ENCODE measurements at places on chromosomes 5 and 9.

GRCh38 chr5:128596071-128596470 lies 58.0 kb upstream of the FBN2 start:
- DNase-seq: no peak

GRCh38 chr9:7921545-7922197 lies 122.1 kb upstream of the DMAC1 start:
- no peak for DNase-seq

DNA sequence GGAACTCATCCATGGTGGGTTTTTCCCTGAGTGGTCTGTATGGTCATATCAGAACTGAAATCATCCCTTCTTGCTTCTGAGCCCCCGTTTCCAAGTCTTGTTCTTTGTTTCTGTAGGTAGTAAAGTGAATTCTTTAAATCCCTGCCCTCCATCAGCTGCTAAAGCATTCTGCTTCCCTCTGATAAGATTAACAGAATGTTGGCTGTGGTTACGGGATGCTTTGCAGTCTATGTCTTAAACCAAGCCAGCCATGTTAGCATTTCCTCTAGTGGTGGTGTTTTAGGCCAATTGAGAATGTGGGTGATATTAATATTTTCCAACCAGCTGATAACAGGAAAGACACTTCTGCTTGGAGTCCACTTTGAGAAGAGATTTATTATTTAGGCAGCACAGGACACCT lies 22.0 kb upstream of the KCNIP1 start:
- no peak for DNase-seq

DNA sequence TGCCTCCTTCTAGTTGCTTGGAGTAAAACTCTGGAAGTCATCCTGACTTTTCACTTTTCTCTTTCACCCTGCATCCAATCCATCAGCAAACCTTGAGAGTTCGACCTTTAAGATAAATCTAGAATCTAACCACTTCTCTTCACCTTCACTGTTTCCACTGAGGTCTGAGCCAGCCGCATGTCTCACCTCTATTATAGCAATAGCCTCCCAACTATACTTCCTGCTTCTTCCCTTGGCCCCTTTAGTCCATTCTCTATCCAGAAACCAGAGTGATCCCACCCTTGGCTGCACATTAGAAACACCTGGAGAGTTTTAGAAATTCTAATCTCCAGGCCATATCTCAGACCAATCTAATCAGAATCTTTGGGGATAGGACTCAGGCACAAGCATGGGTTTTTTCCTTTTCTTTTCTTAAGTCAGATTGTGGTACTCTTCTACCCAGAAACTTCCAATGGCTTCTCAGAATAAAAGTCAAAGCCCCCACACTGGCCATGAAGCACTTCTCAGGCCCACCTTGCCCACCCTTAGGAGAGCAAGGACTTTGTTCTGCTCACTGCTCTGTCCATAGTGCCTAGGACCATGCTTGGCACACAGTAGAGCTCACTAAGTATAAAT lies 33.1 kb downstream of the MFAP3 start:
- DNase-seq: no peak

- DNase-seq: no peak
These were observed 287.1 kb upstream of the ZNF462 start for GRCh38 chr9:106575823-106576222.

DNA sequence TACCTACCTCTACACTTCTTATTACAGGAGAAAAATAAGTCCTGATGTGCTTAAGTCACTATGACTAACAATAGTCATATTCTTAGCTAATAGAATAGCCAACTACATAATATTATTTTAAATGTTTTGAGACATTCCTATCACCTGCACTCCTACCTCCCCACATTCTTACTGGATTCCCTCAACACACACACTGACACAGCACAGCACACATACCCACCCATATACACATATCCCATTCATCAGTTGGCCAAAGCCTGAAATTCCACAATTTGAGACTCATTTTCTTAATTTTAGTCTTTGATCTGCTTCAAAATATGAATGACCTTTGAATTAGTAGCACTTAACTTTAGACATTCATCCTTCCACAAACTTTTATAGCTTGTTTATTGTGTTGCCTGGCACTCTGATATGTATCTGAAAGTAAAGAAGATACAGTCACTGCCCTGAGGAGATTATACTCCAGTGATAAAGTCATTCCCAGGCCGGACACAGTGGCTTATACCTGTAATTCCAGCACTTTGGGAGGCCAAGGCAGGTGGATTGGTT lies 168.3 kb upstream of the RASA1 start:
- no peak for DNase-seq

DNA sequence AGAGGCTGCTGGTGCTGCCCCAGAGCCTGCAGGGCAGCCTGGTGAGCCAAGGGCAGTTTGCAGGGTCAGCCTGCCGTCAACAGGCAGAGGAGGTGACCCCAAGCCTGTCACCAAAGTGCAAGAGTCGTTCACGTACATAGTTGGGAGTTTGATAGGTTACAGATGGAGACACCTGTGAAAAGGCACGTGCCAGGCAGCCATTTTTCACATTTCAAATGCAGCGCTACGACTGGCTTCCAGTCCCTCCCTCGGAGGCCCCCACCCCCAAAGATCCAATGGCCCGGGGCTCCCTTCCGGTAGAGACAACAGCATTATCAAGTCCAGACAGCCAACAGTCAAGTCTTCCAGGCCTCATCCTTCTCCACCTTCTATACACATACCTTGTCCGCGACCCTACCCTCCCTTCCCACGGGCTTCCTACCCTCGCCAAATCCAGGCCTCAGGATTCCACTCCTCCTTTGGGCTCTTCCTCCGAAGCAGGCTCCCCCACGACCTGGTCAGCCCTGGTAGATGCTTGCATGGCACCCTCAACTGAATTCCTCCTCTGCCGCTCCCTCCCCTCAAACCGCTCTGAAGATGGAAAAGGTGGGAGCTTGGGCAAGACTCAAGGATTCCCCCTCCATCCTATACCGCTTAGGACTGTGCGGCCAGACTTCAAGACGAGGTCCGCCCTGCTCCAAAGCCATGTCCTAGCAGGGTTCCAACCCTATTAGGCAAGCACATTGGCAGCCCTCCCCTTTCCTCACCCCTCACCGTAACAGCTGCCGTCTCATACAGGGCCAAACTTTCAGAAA lies 13.2 kb downstream of the HNRNPH1 start:
- DNase-seq: no peak

DNA sequence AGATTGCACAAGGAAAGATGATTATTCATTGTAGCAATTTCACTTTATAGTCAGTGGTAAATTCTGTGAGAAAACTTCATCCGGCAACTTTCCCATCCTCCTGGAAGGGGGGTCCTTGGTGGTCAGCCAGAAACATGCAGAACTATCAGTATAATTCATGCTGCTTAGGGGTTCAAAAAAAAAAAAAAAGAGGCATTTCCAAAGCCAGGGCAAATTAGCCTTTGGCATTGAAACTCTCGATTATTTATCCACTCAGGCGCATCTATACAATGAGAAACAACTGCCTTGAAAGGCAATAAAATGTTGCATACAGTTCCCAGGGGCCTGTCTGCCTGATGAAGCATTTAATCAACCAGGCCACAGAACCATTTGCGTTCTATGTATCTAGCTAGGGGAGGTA lies 263.3 kb downstream of the TMEM167A start:
- DNase-seq: no peak

DNA sequence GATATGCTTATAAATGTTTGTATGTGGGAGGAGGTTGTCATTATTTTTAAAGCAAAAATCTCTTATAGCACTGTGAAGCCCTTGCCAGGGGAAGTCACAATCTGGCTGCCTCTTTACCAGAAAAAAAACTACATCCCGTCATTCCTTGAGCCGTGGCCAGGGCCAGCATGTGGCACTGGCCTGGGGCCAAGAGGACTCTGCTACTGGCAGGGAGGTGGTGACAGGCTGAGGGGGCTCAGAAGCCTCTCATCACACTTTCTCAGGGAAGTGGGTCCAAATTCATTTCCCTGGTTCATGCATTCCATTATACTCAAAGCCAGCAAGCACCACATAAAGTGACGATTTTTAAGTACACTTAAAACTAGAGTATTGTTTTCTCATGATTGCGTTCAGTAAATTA lies 457.3 kb downstream of the ZNF608 start:
- DNase-seq: no peak
